ENCODE measurements at places on chromosomes 6 and 20.

GRCh38 chr6:17971128-17972073 lies 16.0 kb downstream of the KIF13A start:
- DNase-seq = no peak

DNA sequence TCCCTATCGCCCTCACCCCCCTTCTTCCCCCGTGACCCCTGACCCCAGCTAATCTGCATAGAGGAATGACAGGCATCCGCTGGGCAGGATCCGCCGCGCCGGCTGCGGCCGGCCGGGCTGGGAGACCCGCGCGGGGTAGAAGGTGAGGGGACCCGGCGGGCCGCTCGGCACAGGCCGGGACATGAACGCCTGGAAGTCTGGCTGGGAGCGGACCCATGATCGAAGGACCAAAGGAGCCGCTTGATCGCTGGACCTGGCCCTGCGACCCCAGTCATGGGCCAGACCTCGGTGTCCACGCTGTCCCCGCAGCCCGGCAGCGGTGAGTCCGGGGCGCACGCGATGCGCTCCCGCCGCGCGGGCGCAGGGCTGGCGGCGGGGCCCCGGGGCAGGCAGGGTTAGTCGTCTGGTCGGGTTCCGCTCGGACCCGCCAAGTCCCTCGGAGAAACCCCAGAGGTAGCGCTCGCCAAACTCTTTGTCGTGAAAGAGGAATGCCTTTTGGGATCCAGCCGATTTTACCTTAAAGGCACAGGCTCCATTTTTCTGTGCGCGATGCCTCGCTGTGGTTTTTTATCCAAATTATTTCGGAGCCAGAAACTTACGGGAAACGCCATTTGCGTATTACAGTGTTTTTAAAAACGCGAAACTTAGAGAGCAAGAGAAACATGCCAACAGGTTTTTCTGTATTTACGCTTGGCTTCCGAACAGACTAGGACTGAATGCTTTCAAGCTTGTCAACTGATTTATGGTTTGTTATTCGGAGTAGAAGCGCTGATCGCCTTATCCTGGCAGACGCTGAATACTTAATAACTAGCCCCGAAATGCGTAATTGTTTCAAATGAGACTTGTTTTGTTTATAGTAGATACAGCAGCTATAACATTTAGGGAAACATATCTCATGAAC lies at the start of gene PHACTR2:
PHACTR2 (plus strand) TSS at position 75 of the 901 bp plus-strand sequence; CDS start at position 274, 199 bp downstream.
- peak; percentile 63 for DNase-seq

DNA sequence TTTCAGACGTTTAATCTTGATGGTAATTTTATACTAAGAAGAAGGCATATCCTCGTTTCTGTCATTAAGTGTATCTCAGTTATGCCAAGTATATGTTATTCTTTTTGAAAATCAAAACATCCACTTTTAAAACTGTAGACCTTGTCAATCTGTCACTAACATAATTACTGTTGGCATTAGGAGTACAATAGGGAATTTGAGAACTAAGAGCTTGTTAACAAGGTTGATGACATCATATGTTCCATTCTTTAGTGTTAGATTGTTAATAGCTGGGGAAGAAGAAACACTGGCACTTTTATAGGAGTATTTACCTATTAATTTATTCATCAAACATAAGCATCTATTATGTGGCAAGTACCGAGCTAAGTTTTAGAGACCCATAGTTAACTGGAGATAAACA lies 76.2 kb downstream of the MAP3K4 start:
- DNase-seq = no peak

- no peak for DNase-seq
Observed at GRCh38 chr6:54044059-54044458, 67.2 kb upstream of the MLIP start.

DNA sequence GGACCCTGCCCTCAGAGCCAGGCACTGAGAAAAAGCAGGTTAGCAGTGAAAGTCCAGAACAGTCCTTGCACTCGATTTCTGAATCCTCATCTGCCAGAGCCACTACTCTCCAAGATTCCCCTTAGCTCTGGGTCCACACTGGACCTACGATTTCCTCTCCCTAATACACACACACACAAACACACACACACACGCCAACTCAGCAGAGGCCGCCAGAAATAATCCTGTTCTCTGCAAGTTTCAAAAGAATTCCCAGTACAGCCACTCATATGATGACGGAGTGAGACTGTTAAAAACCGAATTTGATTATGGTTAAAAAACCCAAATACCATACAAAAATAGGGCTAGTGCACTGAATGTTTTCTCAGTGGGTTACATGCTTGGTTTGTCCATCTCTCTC lies 90.8 kb downstream of the GMPR start:
- no peak for DNase-seq

DNA sequence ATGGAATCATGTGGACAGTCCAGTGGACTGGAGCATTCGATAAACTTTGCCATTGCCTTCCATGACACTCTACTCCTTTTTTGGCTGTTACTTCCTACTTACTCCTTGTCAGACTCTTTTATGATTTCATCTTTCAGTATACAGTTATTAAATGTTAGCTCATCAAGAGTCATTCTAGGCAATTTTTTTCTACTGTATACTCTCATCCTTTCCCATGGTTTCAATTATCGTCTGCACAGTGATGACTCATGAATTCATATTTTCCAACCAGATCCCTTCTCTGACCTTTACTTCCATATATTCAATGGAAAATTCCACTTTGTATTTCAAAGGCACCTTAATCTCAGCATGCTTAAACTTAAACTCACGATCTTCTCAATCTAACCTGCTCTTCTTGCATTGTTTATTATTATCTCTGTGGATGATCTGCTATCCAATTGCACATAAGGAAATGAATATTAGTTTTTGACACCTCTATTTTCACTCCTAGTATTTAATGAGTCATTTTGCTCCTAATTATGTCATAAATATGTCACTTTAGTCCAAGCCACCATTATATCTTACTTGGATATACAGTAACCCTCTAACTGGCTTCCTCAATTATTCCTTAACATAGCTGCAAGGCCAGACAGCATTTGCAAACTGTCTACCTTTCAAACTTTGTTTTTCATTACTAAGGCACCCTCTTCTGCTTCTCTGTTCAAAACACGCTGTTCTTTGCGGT lies 427.5 kb downstream of the PHF3 start:
- DNase-seq = no peak

GRCh38 chr6:66605971-66606370 lies 898.9 kb upstream of the EYS start:
- DNase-seq = no peak

- no peak for DNase-seq
Observed at GRCh38 chr20:54043076-54043967, 27.1 kb downstream of the BCAS1 start.

DNA sequence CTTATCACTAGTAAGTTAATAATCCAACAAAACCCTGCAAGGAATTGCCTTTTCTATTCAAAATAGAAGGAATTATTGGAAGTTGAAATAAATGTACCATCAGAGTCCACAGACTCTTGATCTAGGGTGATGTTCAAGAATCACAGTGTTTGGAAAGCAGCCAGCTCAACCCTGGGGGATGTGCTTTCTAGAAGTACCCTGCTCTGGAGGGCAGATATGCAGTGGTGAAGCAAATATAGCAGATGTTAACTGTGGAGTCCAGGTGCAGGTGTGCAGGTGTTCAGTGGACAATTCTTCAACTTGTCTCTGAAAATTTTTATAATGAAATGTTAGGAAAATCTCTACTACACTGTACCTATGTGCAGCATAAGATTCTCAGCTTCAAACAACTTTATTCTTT lies 9.1 kb upstream of the INSM1 start:
- DNase-seq = no peak

GRCh38 chr6:129499843-129500219 lies 210.1 kb downstream of the ARHGAP18 start:
- DNase-seq = no peak

DNA sequence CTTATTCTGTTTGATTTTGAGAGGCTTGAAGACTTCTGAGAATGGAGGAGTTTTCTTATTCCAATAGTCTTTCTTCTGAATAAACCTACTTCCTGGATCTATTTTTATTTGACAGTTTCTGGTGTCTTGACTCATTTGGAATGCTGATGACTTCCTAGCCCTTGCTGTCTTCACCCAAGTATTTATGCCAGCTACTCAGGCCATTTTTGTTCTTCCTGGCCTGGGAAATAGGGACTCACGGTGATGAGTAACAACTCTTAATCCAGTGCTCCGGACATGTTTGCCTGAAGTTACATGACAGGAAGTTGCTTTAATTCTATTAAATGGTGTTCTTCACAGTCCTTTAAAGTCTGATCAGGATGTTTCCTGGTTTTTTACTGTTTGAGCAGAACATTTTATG lies 272.1 kb upstream of the EYS start:
- no peak for DNase-seq

DNA sequence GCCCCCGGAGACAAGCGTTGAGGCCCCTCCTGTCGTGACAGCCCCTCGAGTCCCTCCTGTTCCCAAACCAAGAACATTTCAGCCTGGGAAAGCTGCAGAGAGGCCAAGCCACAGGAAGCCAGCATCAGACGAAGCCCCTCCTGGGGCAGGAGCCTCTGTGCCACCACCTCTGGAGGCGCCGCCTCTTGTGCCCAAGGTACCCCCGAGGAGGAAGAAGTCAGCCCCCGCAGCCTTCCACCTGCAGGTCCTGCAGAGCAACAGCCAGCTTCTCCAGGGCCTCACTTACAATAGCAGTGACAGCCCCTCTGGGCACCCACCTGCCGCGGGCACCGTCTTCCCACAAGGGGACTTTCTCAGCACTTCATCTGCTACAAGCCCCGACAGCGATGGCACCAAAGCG lies 72.4 kb downstream of the SERAC1 start:
- DNase-seq = no peak

DNA sequence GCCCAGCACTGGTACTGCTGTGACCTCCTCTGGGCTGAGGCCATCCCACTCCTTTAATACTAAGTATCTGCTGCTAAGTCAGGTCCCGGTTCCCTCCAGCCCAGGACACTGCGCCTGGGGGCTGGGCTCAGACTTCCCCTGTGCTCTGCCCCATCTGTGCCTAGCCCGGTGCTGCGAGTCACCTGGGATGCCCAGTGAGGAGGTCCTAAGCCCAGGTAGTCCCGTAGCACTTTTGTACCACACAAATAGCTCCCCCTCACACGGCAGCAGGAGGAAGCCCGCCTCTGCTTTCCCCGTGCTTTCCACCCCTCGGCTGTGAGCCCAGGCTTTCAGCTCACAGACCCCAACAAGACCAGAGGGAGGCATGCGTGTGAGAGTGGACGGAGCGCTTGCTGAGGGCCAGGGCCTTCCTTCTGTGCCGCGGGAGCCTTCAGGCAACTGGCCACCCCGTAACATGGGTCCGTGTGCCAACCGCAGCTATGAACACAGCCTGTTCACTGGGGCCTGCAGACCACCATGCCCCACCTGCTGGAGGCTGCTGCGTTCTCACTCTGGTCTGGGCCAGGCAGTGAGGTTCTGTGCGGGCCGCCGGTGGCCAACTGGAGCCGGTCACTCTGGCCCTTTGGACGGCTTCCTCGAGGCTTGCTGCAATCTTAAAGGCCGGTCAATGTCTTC lies 79.9 kb upstream of the MPC1 start:
- DNase-seq = no peak

GRCh38 chr20:35833241-35833640 lies 61.4 kb downstream of the PHF20 start:
- no peak for DNase-seq

- DNase-seq = no peak
Observed at GRCh38 chr20:24194143-24194542, 205.6 kb upstream of the GGTLC1 start.

- peak; percentile 20 for DNase-seq
Observed at GRCh38 chr6:22412994-22413393, 116.2 kb upstream of the PRL start.

- DNase-seq = no peak
Observed at GRCh38 chr20:48267860-48268633, 482.8 kb upstream of the SULF2 start.

DNA sequence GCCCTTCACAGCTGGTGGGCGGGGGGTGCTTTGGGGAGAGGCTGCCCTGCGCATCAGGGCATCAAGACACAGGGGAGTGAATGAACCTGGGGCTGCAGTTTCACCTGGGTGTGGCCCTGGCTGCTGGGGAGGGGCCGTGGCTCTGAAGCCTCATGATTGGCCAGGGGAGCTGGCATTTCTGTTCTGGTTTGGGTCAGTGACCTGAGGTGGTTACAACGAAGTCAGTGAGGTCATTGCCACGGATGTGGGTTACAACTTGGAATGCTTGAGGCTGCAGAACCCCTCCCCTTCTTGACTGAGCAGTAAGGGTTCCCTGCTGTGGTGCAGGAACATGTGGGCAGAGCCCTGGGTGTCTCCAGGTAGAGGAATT lies 3.0 kb downstream of the TCEA2 start:
- DNase-seq = no peak

- DNase-seq = no peak
Observed at GRCh38 chr20:33685328-33686099, 671 bp downstream of the E2F1 start.

DNA sequence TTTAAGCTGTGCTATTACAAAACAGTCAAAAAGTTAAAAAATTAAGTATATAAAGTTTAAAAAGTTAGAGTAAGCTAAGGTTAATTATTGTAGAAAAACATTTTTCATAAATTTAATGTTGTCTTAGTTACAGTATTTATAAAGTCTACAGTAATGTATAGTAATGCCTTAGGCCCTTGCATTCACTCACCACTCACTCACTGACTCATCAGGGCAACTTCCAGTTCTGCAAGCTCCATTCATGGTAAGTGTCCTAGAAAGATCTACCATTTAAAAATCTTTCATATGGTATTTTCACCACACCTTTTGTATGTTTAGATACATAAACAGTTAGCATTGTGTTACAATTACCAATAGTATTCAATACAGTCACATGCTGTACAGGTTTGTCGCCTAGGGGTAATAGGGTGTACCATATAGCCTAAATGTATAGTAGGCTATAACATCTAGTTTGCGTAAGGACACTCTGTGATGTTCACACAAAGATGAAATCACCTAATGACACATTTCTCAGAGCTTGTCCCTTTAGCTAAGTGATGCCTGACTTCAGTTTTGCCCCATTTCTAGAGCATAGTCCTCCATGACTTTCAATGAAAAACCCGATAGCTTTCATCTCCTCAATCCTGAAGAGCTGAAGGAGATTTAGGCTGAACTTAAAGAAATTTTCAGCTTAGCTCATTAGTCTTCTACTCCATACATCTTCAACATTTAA lies 14.9 kb upstream of the HLA-DRA start:
- no peak for DNase-seq

DNA sequence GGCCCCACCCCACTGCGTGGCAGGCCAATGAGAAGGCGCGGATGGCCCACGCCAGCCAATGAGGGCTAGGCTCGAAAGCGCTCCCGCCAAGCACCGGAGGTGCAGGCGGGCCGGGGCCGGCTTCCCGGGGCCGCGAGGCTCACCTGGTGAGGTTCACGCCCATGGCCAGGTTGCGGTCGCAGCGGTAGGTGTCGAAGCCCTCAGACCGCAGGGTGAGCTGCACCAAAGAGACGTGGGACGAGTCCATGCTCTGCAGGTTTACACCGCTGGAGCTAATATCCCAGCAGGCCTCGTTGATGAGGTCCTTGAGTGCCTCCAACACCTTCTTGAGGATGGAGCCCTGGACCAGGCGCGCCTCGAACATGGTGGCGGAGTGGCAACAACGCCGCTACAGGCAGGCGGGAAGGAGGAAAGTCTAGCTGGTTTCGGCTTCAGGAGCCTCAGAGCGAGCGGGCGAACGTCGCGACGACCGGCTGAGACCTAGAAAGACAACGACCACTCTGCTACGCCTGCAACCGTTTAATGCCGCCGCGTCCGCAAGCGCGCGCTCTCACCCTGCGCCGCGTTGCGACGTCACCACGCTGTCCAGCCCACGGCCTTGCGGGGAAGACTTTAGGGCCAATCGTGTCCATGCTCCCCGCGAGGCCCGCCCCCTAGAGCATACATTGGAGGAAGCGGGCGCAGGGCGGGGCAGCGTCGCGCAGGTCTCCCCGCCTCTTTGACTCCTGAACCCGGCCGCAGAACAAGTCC lies at the start of gene PCNA:
PCNA (minus strand) TSS at position 524 of the 750 bp plus-strand sequence; CDS start at position 364, 160 bp downstream.
- peak; percentile 97 for DNase-seq

Measured in NT2/D1 (cell line).